ENCODE measurements at places on chromosomes 2 and 18. TPM values are rescaled to one million over a fixed set of nuclear protein-coding genes. Genes with fewer than 3 reads are reported as not detected.

UGT1A1 gene
- 0.75 TPM for polyA plus RNA-seq

LYPD6 gene
- polyA plus RNA-seq: 0.41 TPM

CCDC93 gene
- polyA plus RNA-seq: 5.3 TPM

RNPEPL1 gene
- 65.9 TPM for polyA plus RNA-seq

TMEFF2 gene
- 0.08 TPM for polyA plus RNA-seq

ZNF892 gene
- polyA plus RNA-seq: 0.35 TPM

GULP1 gene
- 5.5 TPM for polyA plus RNA-seq

IL36G gene
- 6.2 TPM for polyA plus RNA-seq

FSHR gene
- polyA plus RNA-seq: not detected

FER1L5 gene
- 0.20 TPM for polyA plus RNA-seq

CHMP3 gene
- polyA plus RNA-seq: 111 TPM

FARSB gene
- 22.5 TPM for polyA plus RNA-seq
